ENCODE measurements at places on chromosomes 3 and 15. TPM values are rescaled to one million over a fixed set of nuclear protein-coding genes. Genes with fewer than 3 reads are reported as not detected.

- H3K4me1 ChIP-seq, result peaks cover 2% of the 10 kb centered on the region
- no peaks in the 10 kb centered on the region for H3K27me3 ChIP-seq
- H3K27ac ChIP-seq, result no peak overlapping the region
- no peaks in the 10 kb centered on the region for H3K36me3 ChIP-seq
- H3K4me3 ChIP-seq, result no peak overlapping the region
These were observed 68.8 kb downstream of the PLOD2 start for GRCh38 chr3:146092230-146092629.

- H3K27ac ChIP-seq, result no peak overlapping the region
- H3K27me3 ChIP-seq, result no peaks in the 10 kb centered on the region
- no peak overlapping the region for H3K4me3 ChIP-seq
- no peaks in the 10 kb centered on the region for H3K36me3 ChIP-seq
- no peaks in the 10 kb centered on the region for H3K4me1 ChIP-seq
These were observed 296.0 kb upstream of the ADAMTS9 start for GRCh38 chr3:64983583-64984359.

The MUC4 gene
- 0.23 TPM for total RNA-seq

The PAK6 gene
- total RNA-seq, result 1.8 TPM

Measured in ovary (tissue), 10 donors.